ENCODE measurements at places on chromosomes 6 and 20. TPM values are rescaled to one million over a fixed set of nuclear protein-coding genes. Genes with fewer than 3 reads are reported as not detected.
A peak's percentile ranks its signal among the peaks of the same experiment; 100 is the strongest.

DNA sequence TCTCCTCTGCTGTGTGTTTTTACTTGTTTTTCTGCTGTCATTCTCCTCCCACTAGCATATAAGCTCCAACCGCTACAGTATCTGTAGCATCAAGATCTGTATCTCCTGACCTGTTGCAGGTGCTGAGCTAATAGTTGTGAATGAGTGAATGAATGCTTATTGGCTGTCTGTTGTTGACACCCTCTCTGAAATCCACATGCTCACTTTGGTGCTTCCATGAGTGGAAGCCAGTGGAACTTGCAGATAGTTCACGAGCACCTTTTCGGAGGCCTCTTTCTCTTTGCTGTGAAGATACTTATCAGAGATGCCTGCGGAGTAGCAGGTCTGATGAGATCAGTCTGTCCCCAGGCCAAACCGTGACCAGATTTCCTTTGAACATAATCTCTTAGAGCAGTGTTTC is 117.3 kb downstream of the EYA2 start:
- DNase-seq, result no peak

- no peak for DNase-seq
Measured at GRCh38 chr6:3813150-3813780, 35.9 kb upstream of the FAM50B start.

DNA sequence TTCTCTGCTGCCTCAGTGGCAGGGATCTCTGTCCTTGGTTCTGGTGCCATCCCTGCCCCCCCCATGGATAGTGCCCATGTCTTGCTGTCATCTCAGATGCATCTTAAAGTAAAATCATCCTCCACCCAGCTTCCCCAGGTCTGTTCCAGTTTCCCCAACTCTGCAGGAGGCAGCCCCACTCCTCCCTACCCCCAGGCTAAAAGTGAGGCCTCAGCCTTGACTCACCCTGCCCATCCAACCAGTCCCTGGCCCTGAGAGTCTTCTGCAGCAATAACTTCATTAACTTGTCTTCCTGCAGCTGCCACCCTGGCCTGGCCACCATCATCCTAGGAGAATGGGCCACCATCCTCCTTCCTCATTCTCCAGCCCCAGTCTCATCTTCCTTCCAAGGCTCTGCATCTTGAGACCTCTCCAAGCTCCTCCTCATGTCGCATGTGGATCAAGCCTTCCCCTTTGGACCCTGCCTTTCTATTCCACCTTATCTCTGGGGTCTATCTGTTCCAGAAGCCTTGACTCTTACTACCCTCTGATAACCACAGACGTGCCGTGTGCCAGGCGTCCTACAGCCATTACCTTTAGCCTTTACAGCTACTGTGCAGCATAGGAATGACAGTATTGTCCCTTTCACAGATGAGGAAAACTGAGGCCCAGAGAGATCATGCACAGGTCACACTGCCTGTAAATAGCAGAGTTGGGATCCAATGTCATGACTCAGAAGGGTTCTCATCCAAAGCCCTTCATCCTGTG is 2.0 kb upstream of the PNPLA1 start:
- DNase-seq, result no peak

GRCh38 chr6:11353921-11354389 is 121.5 kb upstream of the NEDD9 start:
- peak; percentile 10 for DNase-seq

- DNase-seq, result no peak
Measured at GRCh38 chr6:11497107-11497506, 40.4 kb upstream of the TMEM170B start.

DNA sequence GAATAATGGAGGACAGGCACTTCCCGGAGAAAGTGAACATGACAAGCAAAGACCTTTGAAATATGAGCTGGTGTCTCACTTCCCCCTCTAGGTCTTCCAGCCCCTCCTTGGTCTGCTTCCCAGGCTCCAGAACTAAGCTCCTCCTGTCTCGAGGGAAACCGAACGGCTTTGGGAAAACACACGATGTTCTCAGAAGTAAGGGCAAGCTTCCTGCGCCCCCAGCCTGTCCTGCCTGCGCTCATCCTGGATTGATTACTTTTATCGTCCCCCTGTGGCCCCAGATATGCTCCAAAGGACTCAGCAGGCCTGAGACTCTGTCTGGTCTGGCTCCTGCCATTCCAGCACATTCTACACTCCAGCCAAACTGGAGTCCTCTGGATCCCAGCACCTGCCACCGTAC is 83.4 kb downstream of the ZNF217 start:
- no peak for DNase-seq

GRCh38 chr6:85496009-85496579 is 46.2 kb downstream of the NT5E start:
- DNase-seq, result no peak

- DNase-seq, result no peak
Measured at GRCh38 chr6:21824431-21825177, 231.1 kb downstream of the SOX4 start.

GRCh38 chr6:112016320-112016719 is 37.6 kb upstream of the CCN6 start:
- DNase-seq, result no peak

- DNase-seq, result peak; percentile 86
Measured at GRCh38 chr20:51531141-51531710, 11.3 kb downstream of the NFATC2 start.

DNA sequence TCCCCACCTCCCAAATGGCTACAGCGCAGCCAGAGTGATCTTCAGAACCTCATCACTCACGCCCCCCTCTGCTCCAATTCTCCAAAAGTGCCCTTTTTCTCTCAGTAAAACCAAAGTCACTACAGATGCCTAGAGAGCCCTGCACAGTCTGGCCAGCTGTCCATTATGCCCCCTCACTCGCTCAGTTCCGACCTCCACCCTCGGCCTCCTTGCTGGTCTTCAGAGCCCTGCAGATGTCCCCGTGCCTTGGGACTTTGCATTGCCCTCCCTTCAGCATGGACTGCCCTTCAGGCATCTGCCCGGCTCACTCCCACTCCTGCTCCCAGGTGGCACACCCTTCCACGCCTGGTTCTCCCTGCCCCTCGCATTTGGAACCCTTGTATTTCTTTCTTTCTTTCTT is 1.1 kb upstream of the RAET1E start:
- DNase-seq, result no peak

- no peak for DNase-seq
Measured at GRCh38 chr6:129859524-129859923, 1.6 kb downstream of the TMEM244 start.

- no peak for DNase-seq
Measured at GRCh38 chr20:58635279-58635665, 15.8 kb upstream of the STX16 start.

- DNase-seq, result peak; percentile 48
Measured at GRCh38 chr20:48750941-48751635, 76.7 kb downstream of the PREX1 start.

- DNase-seq, result no peak
Measured at GRCh38 chr20:57208198-57208597, 58.2 kb downstream of the BMP7 start.

DNA sequence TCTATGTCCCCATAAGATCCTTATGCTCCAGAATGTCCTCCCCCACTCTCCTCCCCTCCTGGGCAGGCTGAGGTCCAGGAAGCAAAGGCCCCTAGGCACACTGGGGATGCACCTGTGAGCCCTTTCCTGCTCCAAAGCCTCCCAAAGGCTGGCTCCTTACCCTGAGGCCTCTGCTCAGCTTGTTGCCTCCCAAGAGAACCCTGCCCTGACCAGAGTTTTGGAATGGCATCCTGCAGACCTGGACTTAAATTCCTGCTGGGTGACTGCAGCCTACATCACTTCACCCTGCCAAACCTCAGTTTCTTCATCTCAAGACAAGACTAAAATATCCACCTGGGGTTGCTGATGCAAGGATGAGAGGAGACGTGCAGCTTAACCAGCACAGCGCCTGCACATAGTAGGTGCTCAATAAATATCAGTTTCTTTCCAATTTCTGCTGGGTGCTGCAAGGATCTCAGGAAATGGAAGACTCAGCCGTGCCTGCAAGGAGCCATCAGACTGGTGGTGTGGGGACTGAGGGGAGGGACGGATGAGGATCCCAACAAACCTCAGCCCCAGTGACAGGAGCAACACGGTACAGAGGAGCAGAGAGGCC is 2.1 kb upstream of the LBP start:
- no peak for DNase-seq

DNA sequence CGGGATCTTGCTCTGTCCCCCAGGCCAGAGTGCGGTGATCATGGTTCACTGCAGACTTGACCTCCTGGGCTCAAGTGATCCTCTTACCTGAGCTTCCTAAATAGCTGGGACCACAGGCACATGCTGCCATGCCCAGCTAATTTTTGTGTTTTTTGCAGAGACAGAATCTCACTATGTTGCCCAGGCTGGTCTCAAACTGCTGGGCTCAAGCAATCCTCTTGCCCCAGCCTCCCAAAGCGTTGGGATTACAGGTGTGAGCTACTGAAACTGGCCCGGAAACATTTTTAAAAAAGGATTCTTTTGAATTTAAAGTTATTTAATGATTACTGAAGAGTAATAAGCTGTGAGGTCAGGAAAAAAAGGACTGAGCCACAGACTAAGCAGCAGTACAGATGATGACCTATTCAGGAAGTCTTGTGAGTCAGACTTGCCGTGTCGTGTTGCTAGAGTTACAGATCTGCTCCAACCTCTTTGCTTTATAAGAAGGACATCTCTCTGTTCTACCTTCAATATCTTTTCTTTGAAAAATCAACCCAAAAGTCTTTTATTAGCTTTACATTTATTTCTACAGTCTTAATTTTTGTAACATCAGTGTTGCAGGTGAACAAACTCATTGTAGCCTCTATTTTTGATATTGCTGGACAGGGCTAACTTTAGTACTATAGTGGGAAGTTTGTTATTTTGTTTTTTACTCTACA is 108.7 kb downstream of the NCOA3 start:
- peak; percentile 24 for DNase-seq

- DNase-seq, result no peak
Measured at GRCh38 chr6:83371423-83371822, 59.4 kb downstream of the ME1 start.

DNA sequence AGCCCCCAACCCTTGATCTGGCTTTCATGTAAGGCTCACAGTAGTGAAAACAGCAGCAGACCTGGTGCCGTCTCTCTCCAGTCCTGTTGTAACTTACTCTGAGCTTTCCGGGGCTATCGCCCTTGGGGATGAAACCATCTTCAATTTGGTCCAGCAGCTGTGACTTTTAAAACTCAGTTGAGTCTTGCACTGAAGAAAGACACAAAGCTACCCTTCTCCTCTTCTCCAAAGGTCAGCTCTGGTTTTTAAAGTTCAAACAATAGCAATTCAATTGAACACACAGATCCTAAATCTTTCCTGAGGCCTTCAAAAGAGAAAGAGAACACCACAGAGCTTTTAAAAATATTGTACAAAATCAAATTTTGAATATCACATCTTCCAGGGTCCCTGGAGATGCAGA is 83.5 kb downstream of the SNX5 start:
- no peak for DNase-seq

Gene FHL5
- total RNA-seq, result not detected

Gene ARHGAP40
- total RNA-seq, result not detected

Gene SGK2
- total RNA-seq, result 0.24 TPM

Gene SMIM28
- not detected for total RNA-seq

Gene MAVS
- 34.8 TPM for total RNA-seq

Gene NKX2-2
- not detected for total RNA-seq

Gene CCDC170
- not detected for total RNA-seq

Gene BPIFA1
- not detected for total RNA-seq

Gene GTSF1L
- total RNA-seq, result not detected

Gene CD109
- 24.5 TPM for total RNA-seq
